ENCODE measurements at places on chromosomes 2 and 18.

DNA sequence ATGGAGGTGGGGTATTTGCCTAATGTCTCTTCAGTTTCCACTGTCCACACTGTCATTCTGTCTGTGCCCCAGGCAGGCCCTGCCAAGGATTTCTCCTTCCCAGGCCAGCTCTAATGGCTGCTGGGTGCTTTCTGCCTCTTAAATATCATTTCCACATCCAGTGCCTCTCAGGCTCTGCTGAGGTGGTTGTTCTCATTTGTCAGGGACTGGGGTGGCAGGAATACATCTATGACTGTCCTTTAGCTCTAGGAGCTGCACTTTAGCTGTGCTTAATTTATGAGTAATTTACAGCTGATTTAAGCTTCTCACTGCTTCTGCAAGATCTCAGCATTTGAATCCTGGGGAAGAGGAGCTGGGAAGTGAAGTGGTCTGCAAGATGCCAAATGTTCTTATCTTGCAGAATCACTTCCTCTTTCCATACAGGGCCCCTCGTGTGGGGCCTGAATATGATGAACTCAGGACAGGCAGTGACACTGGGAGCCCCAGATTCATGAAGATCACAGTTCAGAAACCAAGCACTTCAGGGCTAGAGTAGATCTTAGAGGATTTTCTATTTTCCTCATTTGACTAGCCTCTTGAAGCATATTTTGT lies 150.2 kb downstream of the FSHR start:
- no peak for DNase-seq

GRCh38 chr2:79387431-79387830 lies 125.4 kb upstream of the CTNNA2 start:
- DNase-seq: no peak

GRCh38 chr2:149773006-149773405 lies 185.4 kb upstream of the MMADHC start:
- DNase-seq: no peak

DNA sequence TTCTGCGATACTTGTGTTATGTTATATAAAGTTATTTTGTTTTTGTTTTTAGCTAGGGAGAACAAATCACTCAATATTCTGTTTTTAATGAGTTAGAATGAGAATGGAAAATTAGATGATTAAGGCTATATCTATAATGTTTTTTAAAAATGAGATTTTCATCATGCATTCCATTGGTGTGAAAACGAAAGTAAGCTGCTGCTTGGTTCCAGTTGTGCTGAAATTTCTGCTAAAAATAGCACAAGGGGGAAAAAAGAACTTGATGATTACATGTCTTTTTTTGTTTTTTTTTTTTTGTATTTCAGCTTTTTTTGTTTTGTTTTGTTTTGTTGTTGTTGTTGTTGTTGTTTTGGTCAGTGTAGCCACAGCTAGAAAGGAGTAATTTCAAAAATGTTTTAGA lies 242.6 kb upstream of the KCNJ3 start:
- DNase-seq: no peak

- DNase-seq: no peak
Observed at GRCh38 chr2:171996021-171996420, 3.7 kb upstream of the METAP1D start.
